Activated CD4-positive, alpha-beta T cell treated with anti-CD3 and anti-CD28 coated beads, Interleukin-2, amount 10 ng/mL, durations not matched to agents 24 days and 14 days (primary cell): ENCODE measurements at places on chromosomes 7 and 10.

- no peak overlapping the region for H3K27ac ChIP-seq
- no peak overlapping the region for H3K4me3 ChIP-seq
- H3K4me1 ChIP-seq = no peaks in the 10 kb centered on the region
- no peak for DNase-seq
Observed at GRCh38 chr7:31121601-31122000, 69.5 kb downstream of the ADCYAP1R1 start.

DNA sequence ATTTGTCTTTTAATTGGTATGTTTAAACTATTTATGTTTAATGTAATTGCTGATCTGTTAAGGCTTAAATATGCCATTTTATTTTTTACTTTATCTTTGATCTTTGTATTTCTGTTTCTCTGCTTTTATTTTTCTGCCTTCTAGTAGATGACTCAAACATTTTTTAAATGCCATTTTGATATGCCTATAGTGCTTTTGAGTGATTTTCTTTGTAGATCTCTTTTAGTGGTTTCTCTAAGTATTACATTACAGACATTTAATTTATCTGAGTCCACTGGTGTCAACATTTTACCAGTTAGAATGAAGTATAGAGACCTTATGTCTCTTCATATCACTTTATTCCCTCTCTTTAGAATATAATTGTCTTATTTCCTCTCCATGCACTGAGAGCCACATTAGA lies 32.7 kb downstream of the IL6 start:
- no peaks in the 10 kb centered on the region for H3K36me3 ChIP-seq
- no peak overlapping the region for H3K27ac ChIP-seq
- DNase-seq = no peak
- peaks cover 47% of the 10 kb centered on the region for H3K27me3 ChIP-seq

DNA sequence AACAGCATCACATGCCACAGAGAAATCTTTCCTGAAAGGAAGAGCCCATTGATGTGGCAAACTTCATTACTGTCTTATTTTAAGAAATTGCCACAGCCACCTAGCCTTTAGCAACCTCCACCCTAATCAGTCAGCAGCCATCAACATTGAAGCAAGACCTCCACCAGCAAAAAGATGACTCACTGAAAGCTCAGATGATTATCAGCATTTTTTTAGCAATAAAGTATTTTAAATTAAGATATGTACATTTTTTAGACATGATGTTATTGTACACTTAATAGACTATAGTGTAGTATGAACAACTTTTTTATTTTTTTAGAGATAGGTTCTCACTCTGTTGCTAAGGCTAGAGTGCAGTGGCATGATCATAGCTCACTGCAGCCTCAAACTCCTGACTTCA lies 14.8 kb downstream of the STEAP1B start:
- H3K4me3 ChIP-seq = no peak overlapping the region
- no peak overlapping the region for H3K27ac ChIP-seq

DNA sequence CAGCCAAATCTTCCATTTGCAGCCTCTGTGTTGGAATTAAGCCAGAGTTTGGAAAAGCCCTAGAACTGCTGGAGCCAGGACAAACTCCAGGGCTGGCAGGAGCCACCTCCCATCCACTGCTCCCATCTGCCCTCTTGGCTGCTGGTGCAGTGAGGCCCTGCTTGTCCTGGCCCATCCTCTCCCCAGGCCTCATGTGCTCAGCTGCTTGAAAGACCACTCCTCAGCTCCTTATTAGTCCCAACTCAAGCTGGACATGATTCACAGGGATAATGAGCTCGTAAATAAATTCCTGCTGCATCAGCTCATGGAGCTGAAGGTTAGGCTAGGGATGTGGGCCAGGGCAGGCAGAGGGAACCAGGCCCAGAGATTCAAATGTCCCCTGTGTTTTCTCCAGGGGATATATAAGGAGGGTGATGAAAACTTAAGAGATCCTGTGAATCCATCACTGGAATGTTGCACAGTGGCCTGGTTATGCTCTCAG lies 282.8 kb downstream of the RPS24 start:
- H3K36me3 ChIP-seq = no peaks in the 10 kb centered on the region
- H3K4me1 ChIP-seq = peaks cover 9% of the 10 kb centered on the region
- H3K27me3 ChIP-seq = no peaks in the 10 kb centered on the region
- DNase-seq = no peak
- no peak overlapping the region for H3K27ac ChIP-seq

DNA sequence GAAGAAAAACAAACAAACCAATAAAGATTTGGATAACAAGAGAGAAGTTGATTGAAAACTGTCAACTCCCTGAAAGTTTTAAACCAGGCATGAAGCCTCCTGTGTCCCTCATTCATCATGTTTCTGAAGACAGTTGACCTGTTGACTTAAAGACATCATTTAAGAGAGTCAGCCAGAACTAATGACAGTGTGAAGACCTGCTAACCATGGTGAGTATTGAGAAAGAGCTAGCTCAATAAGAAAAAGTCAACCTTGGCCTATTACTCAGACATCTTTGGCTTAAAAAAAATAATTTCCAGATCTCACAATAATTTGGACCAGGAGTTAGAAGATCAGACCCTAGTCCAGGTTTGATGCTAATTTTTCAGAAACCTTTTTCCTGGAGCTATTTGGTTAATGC lies 45.3 kb upstream of the ANKRD1 start:
- no peaks in the 10 kb centered on the region for H3K4me1 ChIP-seq
- no peak overlapping the region for H3K4me3 ChIP-seq
- no peaks in the 10 kb centered on the region for H3K36me3 ChIP-seq
- DNase-seq = no peak
- H3K27me3 ChIP-seq = peaks cover 16% of the 10 kb centered on the region

- no peaks in the 10 kb centered on the region for H3K4me1 ChIP-seq
- H3K36me3 ChIP-seq = no peaks in the 10 kb centered on the region
- DNase-seq = no peak
- H3K27me3 ChIP-seq = no peaks in the 10 kb centered on the region
Observed at GRCh38 chr7:125636320-125636962, 706.8 kb upstream of the POT1 start.

DNA sequence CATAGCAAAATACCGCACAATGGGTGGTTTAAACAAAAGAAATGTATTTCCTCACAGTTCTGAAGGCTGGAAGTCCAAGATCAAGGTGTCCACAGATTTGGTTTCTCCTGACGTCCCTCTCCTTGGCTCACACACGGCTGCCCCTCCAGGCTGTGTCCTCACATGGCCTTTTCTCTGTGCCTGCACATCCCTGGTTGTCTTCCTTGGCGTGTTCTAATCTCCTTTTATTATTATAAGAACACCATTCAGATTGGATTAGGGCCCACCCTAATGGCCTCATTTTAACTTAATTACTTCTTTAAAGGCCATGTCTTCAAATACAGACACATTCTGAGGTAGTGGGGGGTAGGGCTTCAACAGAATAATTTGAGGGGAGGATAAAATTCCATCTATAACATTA lies 87.9 kb downstream of the FZD1 start:
- DNase-seq = no peak
- H3K4me1 ChIP-seq = no peaks in the 10 kb centered on the region
- no peak overlapping the region for H3K4me3 ChIP-seq
- H3K27me3 ChIP-seq = no peaks in the 10 kb centered on the region
